ENCODE measurements at places on chromosomes 13 and 19.
A peak's percentile ranks its signal among the peaks of the same experiment; 100 is the strongest.

DNA sequence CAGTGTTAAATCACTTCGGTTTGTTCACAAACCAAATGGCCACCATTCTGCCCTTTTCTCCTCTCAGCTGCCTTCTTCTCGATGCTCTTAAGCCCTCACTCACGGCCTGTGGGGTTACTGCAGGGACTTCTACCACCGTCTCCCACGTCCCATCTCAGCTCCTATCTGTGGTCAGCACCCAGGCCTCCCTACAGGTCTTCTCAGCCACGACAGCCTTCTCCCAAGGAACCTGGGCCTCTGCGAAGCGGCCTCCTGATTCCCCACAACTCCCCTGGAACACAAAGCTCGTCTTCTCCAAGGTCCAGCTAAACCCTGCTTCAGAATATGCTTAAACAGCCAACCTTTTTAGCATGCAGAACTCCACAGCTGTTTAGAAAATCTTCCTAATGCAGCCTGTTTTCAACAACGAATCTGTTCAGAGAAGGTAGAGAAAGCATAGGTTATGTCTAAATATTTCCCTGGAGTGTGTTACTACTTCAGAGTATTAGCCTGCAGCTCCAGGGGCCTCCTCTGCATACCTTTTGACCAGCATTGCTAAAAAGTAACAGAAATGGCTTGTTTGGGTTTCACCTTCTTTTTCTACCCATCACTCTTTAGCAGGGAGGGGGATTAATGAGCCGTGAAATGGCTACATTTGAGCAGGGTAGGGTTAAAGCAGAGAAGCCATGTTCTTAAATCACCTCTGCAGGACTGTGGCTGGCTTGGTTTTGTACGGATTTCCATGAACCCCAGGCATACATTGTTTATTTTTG lies 104.0 kb downstream of the COL4A2 start:
- no peak for DNase-seq

DNA sequence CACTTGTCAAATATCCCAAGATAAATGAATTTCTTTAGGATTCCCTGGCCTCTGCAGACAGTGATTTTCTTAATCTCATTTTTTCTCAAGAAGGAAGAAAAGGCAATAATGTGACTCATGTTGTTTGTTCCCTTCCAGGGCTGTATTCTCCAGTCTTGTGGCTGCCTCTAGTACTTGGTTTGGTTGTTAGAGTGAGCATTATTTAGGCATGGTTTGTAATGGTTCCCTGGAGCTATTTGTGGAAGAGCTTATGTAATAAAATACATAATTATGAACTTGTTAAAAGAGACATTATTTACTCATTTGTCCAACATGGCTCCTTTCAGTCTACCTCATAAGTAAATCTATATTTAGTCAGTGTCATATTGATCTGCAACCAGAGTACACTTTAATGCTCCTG lies 270.4 kb downstream of the DCT start:
- DNase-seq: peak; percentile 33

- DNase-seq: no peak
Measured at GRCh38 chr19:13835791-13836723, 40.8 kb downstream of the ZSWIM4 start.

GRCh38 chr19:310141-310651 lies 19.0 kb upstream of the PLPP2 start:
- no peak for DNase-seq

DNA sequence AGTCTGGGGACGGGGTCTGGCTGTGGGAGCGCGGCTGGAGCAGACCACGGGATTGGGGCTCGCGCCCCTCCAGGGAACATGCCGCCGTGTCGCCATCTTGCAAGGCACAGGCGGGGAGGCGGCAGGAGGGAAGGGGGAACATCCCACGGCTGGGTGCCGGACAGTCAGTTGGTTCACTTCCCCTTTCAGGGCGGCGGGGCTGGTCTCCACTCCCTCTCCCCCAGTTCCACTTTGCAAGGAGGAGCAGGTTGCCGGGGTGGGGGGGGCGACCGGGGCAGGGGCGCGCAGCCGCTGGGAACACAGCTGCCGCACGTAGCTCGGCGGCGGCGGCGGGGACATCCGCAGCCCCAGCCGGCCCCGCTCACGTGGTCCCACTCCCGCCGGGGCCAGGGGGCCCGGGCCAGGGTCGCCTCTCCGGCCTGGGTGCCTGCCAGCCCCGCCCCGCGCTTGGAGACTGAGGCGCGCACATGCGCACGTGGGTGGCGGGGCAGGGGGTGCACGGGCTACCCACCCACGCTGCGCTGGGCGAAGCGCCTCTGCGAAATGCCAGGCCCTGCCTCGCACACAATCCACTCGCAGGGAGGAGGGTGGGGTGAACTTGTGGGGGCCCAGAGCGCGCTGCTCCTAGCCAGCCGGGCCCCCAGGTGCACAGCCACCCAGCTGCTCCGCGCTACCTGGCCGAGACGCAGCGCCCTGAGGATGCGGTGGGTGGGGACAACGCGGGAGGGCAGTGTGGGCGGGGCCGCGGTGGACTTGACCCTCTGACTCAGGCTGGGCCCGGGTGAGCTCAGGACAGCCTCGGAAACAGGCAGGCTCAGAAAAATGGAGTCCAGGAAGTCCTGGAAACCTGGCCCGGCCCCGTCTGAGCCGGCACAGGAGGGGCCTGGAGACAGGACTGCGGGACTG lies 6.4 kb downstream of the KLF16 start:
- DNase-seq: no peak
